Epithelial cell of umbilical artery (primary cell): ENCODE measurements at places on chromosomes 4 and X. TPM values are rescaled to one million over a fixed set of nuclear protein-coding genes. Genes with fewer than 3 reads are reported as not detected.

The RENBP gene
- 1.9 and 7.9 TPM in 2 replicates for total RNA-seq

The CXorf49 gene
- total RNA-seq, result not detected in 2 replicates

The HSD17B11 gene
- total RNA-seq, result 28.3 and 35.6 TPM in 2 replicates

The SFRP2 gene
- not detected in 2 replicates for total RNA-seq

The KCND1 gene
- total RNA-seq, result 0.46 and 0.65 TPM in 2 replicates

The RBMXL3 gene
- total RNA-seq, result not detected in 2 replicates

The TCEAL5 gene
- not detected in 2 replicates for total RNA-seq

The TCEAL7 gene
- 5.5 and 18.4 TPM in 2 replicates for total RNA-seq

The HOPX gene
- 32.8 and 33.9 TPM in 2 replicates for total RNA-seq

The GPC3 gene
- total RNA-seq, result not detected in 2 replicates

The HGFAC gene
- total RNA-seq, result under 0.01 and 0.91 TPM in 2 replicates

The GATA1 gene
- total RNA-seq, result not detected in 2 replicates

The NWD2 gene
- not detected in 2 replicates for total RNA-seq

The MFAP3L gene
- 0.46 and 0.97 TPM in 2 replicates for total RNA-seq

The MAML3 gene
- 4.4 and 7.8 TPM in 2 replicates for total RNA-seq

The GABRQ gene
- not detected in 2 replicates for total RNA-seq

The GAGE12F gene
- not detected in 2 replicates for total RNA-seq

The HERC5 gene
- 0.65 and 10.2 TPM in 2 replicates for total RNA-seq

The GLUD2 gene
- 1.9 and 3.2 TPM in 2 replicates for total RNA-seq

The ZNF141 gene
- total RNA-seq, result 9.1 and 13.5 TPM in 2 replicates

The FGB gene
- total RNA-seq, result not detected in 2 replicates

The VCX2 gene
- not detected in 2 replicates for total RNA-seq

The GC gene
- not detected in 2 replicates for total RNA-seq

The GNRHR gene
- total RNA-seq, result not detected in 2 replicates

The TIGD4 gene
- 0.30 and 0.32 TPM in 2 replicates for total RNA-seq

The AFM gene
- not detected in 2 replicates for total RNA-seq

The SOWAHB gene
- total RNA-seq, result not detected in 2 replicates

The CTAG2 gene
- total RNA-seq, result not detected in 2 replicates

The VEGFD gene
- total RNA-seq, result 0.32 and 0.76 TPM in 2 replicates

The AMBN gene
- not detected in 2 replicates for total RNA-seq

The PNMA6A gene
- 0.65 and 1.1 TPM in 2 replicates for total RNA-seq

The NAT8L gene
- 0.32 TPM in 1 of 2 replicates, not detected in the other for total RNA-seq

The CXCL3 gene
- total RNA-seq, result 0.61 and 1.3 TPM in 2 replicates

The MUC7 gene
- not detected in 2 replicates for total RNA-seq

The REELD1 gene
- total RNA-seq, result not detected in 2 replicates

The SPP1 gene
- 1.4 TPM in 1 of 2 replicates, not detected in the other for total RNA-seq

The OPHN1 gene
- 6.8 and 13.1 TPM in 2 replicates for total RNA-seq

The DCX gene
- not detected in 2 replicates for total RNA-seq

The IL2RG gene
- not detected in 2 replicates for total RNA-seq

The WNK3 gene
- 0.97 and 1.8 TPM in 2 replicates for total RNA-seq

The GPM6B gene
- 0.46 and 2.3 TPM in 2 replicates for total RNA-seq

The CTAG1A gene
- total RNA-seq, result not detected in 2 replicates

The CCDC120 gene
- total RNA-seq, result 0.61 and 0.65 TPM in 2 replicates

The ARL9 gene
- under 0.01 TPM in 1 of 2 replicates, not detected in the other for total RNA-seq

The GAB3 gene
- 1.6 and 5.0 TPM in 2 replicates for total RNA-seq

The HSPA4L gene
- 8.1 and 16.4 TPM in 2 replicates for total RNA-seq

The C4orf36 gene
- 0.30 and 0.32 TPM in 2 replicates for total RNA-seq
